Activated T-helper 9 cell treated with anti-CD3 and anti-CD28 coated beads, Interleukin-2, amount 50 U/mL, for 16 hours (primary cell): ENCODE measurements at places on chromosomes 1 and 21.

DNA sequence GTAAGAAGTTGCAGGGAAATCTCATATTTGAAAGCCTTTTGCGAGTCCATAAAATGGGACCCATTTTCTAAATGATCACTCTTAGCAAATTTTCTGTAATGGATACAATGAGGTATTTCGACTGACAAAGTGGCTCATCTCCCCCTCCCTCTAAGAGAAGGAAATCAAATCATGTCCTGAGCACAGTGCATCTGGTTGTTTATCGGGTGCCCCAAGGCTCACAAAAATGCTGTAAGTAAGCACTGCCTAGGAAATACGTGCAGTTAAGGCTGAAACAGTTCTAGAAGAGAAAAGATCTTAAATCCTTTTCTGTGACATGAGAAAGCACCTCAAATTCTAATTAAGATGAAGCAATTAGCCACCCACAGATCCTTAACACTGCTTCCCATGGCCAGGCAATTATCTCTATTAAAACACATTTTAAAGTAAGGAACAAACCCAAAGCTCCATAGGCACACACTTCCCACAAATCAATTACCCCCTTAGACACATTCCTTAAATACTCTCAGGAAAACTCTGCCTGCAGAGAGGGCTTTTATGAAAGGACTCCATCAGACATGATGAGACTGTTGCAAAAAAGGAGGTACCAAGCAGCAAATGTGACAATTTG lies 216.3 kb downstream of the KCNH1 start:
- DNase-seq: no peak

DNA sequence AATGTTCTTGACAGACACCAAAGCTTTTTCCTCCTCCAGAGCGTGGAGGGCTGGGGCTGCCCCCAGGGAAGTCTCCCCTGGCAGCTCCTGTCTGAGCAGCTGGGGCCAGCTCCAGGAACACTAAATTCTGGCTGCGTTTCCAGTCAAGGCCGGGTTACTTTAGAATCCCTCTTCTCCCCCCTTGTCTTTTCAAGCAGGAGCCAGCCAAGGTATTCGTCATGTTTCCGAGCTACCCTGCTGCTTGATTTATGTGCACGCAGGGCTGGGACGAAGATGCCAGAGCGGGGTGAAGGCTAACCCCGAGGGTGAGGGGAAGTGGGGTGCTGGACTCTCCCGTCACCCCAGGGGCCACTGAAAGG lies 68.1 kb upstream of the ANGPTL1 start:
- DNase-seq: no peak

- DNase-seq: no peak
These were observed 52.6 kb downstream of the APP start for GRCh38 chr21:26117972-26118367.

DNA sequence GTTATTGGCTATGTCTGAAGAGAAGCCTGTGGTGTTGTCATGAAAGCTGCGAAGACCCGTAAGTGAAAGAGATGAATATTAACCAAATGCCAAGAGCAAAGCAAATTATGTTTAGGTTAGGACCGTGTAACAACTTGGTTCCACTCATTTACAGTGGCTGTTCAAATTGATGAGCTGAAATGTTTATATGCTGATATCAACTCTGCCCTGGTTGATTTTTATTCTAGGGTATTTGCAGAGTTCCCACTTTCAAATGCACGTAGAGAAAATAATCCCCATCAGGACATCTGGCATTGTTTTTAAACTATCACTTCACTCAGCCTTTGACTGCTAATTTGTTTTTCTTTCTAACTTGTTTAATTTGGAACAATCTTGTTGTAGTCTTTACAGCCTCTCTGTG lies 581.6 kb upstream of the ADAMTS5 start:
- DNase-seq: no peak

DNA sequence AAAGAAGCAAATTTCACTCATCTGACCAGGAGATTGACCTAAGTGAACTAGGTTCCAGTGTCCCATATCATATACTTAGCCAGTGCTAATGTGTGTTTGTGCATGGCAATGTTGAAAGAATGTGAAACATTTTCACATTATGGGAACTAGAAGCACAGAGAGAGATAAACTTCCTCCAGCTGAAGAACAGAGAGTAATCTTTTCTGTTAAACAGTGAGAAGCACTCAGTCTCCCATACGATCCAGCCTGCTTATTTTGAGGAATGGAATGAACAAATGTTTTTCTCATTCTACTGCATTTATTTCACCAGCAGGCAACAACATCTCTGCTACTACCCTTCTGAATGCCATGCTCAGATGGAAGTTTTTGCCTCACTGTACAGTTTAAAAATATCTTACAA lies 170.5 kb downstream of the TTLL7 start:
- DNase-seq: no peak

DNA sequence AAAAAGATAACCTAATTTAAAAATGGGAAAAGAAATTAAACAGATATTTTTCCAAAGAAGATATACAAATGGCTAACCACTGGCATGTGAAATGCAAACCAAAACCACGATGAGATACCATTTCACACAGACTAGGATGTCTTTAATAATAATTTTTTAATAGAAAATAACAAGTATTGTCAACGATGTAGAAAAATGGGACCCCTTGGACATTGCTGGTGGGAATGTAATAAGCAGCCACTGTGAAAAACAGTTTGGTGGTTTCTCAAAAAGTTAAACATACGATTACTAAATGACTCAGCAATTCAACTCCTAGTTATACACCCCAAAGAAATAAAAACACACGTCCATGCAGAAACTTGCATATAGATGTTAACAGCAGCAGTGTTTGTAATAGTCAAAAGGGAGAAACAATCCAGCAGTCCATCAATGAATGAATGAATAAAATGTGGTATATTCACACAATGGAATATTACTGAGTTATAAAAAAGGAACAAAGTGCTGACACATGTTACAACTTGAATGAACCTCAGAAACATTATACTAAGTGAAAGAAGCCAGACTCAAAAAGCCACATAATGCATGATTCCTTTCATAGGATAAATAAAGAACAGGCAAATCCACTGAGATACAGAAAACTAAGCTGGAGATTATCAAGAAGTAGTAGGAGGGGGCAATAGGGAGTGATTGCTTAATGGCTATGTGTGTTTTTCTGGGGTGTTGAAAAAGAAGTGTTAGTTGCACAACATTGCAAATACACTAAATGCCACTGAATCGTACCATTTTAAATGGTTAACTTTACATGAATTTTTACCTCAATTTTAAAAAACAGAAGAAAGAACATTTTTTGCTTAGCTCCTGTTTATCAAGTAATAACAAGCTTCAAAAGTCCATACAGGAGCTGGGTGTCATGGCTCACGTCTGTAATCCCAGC lies 4.1 kb downstream of the PPT1 start:
- no peak for DNase-seq

DNA sequence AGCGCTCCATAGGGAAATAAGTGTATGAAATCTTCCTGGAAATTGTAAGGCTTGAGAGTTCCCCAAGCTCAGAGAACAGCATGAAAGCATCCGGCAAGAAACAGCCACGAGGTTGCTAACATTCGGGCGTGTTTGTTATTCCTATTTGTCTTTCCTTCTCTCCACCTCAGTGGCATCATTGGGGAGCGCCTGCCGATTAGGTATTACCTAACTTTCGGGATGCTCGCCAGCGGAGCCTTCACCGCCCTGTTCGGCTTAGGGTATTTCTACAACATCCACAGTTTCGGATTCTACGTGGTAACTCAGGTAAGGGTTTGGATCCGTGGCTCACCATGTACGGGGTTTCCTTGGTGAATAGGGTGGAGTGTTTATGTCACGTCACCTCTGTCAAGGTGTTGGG lies 25.7 kb downstream of the SLC37A1 start:
- DNase-seq: no peak

GRCh38 chr1:3221112-3222041 lies 152.4 kb downstream of the PRDM16 start:
- no peak for DNase-seq

GRCh38 chr1:182200025-182200812 lies 138.7 kb upstream of the ZNF648 start:
- no peak for DNase-seq

GRCh38 chr21:45973475-45974072 lies 8.0 kb upstream of the COL6A1 start:
- DNase-seq: peak; percentile 66

- no peak for DNase-seq
These were observed 187.4 kb upstream of the ATP1B1 start for GRCh38 chr1:168918860-168919741.

DNA sequence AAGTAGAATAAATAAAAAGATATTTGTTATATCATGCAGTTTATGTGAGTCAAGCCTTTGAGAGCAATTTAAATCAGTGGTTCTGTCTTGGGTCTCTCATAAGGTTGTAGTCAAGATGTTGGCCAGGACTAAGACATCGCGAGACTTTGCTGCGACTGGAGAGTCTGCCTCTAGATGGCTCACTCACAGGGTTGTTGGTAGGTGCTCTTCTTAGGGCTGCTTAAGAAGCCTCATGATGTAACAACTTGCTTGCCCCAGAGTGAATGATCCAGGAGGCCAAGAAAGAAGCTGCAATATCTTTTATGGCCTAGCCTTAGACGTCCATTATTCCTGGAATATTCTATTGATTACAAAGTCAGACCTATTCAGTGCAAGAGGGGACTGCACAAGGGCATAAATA lies 73.1 kb upstream of the CACHD1 start:
- no peak for DNase-seq

DNA sequence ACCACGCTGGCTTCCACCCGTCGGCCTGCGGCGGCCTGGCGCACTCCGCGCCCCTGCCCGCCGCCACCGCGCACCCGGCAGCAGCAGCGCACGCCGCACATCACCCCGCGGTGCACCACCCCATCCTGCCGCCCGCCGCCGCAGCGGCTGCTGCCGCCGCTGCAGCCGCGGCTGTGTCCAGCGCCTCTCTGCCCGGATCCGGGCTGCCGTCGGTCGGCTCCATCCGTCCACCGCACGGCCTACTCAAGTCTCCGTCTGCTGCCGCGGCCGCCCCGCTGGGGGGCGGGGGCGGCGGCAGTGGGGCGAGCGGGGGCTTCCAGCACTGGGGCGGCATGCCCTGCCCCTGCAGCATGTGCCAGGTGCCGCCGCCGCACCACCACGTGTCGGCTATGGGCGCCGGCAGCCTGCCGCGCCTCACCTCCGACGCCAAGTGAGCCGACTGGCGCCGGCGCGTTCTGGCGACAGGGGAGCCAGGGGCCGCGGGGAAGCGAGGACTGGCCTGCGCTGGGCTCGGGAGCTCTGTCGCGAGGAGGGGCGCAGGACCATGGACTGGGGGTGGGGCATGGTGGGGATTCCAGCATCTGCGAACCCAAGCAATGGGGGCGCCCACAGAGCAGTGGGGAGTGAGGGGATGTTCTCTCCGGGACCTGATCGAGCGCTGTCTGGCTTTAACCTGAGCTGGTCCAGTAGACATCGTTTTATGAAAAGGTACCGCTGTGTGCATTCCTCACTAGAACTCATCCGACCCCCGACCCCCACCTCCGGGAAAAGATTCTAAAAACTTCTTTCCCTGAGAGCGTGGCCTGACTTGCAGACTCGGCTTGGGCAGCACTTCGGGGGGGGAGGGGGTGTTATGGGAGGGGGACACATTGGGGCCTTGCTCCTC lies 1.9 kb downstream of the OLIG2 start:
- DNase-seq: no peak
